Stromal cell of bone marrow (primary cell): ENCODE measurements at places on chromosomes 5 and 9.

DNA sequence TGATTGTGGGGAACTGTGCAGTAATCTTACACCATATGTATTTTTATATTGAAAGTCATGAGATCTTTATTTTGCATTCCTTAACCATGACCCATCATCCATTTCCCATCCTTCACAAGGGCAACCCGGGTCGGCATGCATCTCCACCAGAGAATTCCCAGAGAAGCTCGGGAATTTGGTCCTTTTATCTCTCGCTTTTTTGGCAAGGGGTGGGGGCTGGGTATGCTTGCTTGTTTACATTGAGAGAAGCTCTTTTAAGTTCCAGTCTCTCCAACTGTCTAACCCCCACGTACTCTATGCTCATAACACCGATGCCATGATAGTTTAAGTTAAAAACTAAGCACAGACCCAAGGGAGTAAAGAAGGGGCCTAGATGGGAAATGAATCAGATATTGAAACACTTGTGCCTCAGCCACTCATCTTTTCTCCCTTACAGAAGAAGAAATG lies 109.9 kb upstream of the NFIB start:
- DNase-seq = peak; percentile 18

- DNase-seq = no peak
Measured at GRCh38 chr5:107526270-107526937, 144.3 kb downstream of the EFNA5 start.

DNA sequence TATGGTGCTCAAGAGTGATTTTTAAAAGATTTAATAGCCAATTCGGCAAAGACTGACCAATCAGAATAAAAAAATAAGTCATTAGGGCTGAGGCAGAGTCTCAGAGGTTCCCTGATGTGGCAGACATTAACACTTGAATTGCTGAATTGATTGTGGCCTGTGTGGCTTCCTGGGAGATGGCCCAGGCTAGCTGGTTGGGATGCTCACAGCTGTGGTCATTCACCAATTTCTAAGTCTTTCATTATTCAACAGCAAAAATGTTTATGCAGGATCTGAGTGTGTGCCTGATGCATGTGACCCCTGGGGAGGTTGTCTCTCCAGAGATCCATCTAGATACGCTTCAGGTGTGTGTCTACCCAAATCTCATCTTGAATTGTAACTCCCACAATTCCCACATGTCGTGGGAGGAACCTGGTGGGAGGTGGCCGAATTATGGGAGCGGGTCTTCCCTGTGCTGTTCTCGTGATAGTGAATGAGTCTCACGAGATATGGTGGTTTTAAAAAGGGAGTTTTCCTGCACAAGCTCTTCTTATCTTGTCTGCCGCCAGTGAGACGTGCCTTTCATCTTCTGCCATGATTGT lies 632.6 kb upstream of the SEMA6A start:
- DNase-seq = no peak

DNA sequence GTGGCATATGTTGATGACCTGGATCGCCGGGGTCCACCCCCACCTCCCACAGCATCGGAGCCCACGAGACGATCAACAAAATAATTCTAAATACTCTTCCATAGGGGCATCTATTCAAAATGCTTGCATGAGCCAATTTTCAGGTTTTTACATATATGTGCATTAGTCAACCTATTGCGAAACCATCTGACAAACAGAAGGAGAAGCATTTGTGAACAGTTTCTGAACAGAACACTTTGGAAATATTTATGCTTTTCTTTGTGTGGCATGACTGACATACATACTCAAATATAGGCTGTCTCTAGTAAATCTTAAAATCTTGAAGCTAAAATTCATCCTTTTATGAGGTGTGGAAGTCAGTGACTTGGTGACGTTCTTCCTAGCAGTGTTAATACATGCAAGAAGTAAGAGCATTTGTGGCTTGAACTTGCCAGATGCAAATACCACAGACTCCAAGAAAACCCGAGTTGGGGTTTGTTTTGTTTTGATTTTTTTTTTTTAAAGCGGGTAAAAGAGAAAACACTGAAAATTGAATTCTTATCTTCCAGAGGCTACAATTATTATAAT lies 5.3 kb downstream of the GPR151 start:
- DNase-seq = no peak

DNA sequence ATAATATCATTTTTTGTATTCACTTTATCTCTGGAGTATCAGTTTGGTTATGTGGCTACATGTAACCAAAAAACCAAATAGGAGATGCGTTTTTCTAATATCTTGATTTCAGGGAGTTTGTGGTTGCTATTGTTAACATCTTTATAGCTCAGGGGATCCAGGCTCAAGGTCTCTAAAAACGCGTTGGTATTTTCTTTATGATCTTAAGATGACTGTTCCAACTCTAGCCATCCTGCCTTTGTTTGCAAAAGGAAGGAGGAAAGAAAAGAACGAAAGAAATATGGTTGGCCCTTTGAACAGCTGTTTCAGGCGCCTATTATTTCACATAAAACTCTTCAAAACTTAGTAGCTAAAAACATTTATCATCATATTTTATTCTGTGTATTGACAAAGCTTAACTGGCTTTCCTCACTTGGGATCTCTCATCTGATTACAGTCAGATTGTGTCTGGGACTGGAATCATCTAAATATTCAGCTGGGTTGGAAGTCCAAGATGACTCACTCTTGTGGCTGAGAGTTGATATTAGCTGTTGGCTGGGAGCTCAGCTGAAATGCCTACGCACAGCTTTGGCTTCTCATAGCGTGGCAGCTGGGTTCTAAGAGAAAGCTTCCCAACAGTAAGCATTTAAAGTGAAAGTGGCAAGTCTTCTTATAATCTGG lies 60.1 kb downstream of the FAM174A start:
- DNase-seq = peak; percentile 95

GRCh38 chr9:109132567-109133021 lies 12.8 kb upstream of the TMEM245 start:
- DNase-seq = no peak

DNA sequence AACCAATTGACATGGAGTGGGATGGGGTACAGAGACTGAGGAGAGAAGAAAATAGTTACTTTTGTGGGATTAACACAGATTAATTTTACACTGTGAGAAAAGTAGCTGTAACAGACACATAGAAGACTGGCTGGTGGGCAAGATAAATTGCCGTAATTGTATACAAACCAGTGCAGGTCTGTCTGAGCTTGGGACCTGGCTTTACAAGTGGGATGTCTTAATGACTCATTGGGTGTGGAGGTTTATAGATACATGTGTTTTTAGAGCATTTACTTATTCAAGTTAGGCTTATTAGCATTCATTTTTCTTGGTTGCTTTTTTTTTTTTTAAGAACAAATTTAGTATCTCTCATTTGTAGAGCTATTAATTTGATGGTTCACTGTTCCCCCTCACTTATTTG lies 37.5 kb downstream of the SLC44A1 start:
- no peak for DNase-seq

GRCh38 chr5:137438932-137439331 lies 60.2 kb downstream of the SPOCK1 start:
- DNase-seq = no peak

DNA sequence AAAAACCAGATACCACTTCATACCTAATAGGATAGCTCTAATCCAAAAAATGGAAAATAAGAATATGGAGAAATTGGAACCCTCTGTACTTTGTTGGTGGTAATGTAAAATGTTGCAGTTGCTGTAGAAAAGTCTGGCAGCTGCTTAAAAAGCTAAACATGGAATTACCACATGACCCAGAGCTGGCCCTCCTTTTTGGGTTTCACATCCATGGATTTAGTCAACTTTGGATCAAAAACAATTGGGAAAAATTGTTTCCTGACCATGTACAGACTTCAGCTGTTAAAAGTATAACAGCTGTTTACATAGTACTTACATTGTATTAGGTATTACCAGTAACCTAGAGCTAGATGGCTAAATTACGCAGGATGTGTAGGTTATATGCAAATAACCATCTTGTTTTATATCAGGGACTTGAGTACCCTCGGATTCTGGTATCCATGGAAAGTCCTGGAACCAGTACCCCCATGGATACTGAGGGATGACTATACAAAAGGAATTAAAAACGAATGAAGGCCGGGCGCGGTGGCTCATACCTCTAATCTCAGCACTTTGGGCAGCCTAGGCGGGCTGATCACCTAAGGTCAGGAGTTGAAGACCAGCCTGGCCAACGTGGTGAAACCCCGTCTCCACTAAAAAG lies 15.8 kb downstream of the DNAJA1 start:
- no peak for DNase-seq

DNA sequence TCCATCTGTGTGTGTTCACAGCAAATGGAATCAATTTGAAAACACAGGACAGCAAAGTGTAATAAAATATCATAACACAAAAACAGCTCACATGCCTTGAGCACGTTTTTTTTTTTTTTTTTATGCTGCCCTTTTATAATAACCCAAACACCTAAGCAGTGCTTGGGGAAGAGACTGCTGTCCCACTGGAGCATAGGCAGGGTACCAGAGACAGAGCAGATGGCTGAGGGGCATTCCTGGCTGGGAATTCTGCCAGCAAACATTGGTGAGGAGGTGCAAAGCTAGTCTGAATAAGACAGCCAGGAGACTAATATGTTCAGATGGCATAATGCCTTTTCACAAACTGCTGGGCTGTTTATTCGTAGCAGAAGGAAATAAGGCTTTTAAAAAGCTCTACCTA lies 58.1 kb upstream of the SV2C start:
- DNase-seq = no peak

GRCh38 chr9:72980600-72981265 lies 27.9 kb upstream of the ALDH1A1 start:
- DNase-seq = no peak
